ENCODE measurements at places on chromosomes 2 and 18.
A peak's percentile ranks its signal among the peaks of the same experiment; 100 is the strongest.

DNA sequence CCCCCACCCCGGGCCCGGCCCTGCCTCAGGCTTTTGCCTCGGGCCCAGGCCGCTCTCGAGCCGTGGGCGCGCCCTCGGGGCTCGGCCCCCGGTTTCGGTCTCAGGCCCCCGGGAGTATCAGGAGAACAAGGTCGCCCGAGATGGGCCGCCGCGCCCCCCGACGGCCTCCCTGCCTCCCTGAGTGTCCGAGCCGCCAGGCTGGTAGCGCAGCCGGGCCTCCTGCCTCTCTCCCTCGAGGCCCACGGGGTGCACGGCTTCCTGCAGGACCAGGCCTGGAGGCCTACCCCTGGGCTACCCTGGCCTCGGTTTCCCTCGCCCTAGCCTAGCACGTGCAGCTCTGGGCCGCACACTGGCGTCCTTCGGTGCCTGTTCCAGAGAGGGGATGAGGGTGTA, 8.4 kb downstream of the GBX2 start:
- no peak for DNase-seq

GRCh38 chr2:118846953-118847761, at the start of gene EN1:
TSS of gene EN1 (minus strand) at chr2:118847648. CDS start at chr2:118847167, 481 bp downstream.
- no peak for DNase-seq

DNA sequence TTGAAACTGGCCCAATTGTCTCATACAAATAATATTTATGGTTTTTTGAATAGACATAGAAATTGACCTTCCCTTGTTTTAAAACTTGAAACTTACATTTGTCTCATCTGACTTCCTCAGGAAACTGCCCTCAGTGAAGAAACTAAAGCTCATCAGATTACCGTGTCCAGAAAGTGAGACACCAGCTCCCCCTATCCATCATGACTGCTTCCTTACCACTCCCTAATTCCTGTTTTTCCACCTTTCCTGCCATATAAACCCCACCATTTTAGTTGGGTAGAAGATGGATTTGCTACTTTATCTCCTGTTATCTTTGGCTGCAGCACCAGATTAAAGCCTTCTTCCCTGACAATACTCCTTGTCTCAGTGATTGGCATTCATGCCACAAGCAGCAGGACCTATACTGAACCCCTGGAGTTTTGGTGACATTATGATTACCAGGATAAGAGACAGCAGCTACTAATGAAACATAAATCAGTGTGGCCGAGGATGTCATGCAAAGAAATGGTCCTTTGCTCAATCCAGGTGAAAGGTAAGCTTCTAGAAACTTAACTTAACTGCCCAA, 1627.6 kb upstream of the ZEB2 start:
- DNase-seq = no peak

DNA sequence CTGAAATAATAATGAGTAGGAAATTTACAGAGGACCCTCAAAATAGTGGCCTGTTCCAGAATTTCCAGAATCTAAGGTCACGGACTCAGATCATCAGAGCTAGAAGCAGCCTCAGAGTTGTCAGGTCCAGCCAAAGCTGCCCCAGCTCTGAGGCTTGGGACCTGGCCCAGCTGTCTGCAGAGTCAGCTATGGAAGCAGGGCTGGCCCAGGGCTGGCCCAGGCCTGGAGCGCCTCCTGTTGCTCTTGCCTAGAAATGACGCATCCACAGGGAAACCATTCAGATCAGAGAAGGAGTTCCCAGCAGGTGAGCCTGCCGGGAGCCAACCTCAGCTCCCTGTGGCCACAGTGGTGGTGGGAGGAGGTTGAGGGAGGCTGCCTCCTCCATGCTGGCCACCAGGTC, 106.7 kb upstream of the ARL4C start:
- DNase-seq = no peak

GRCh38 chr2:8322634-8323033, 359.2 kb upstream of the ID2 start:
- DNase-seq = no peak

DNA sequence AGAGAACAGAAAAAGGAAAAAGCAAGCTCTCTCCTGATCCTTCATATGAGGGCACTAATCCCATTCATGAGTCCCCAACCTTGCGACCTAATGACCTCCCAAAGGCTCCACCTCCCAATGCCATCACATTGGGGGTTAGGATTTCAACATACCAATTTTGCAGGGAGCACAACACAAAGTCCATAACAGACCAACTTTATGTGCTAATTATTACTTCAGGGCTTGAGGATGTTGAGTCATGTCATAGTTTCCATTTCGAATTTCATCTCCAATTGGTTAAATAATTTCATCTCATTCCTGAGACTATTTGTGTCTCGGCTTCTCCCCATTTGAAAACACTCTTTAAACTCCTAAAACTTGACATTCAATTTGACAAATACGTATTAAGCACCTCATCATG, 69.9 kb upstream of the KLF7 start:
- no peak for DNase-seq

DNA sequence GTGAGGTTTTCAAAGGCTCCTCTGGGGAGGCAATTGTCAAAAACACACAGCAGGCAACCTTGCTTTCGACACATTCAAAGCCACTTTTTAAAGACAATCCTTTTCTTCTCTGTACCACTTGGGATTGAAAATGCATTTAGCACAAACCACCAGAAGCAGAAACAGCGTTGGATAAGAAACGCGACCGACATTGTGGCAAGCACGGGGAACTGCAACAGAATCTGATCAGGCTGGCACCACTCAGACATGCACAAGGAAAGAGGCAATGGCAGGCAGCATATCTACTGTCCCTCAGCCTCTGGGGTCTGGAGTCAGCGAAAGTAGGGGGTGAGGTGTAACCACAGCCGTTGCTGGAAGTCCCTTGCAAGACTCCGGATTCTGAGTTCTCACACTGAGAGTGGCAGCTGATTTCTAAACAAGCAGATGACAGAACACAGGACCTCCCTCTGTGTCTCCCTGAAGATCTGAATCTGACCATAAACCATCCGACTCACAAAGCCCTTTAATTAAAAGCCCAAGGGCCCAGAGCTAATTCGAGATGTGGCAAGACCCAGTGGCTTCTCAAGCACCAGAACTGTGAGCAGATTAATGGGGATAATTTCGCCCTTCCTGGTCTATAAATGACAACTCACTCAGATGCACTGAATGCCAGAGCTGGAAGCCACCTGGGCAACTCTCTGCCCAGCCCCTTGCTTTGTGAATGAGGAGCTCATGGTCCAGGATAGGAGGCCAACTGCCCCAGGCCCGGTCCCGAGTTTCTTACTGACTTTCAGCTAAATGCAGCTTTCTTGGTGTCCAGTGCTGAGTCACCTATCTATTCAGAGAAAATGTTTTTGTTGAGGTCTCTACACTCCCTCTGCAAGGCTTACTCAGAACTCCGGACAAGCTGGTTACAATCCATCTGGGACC, 29.6 kb downstream of the CYRIA start:
- no peak for DNase-seq

- no peak for DNase-seq
Measured at GRCh38 chr18:45009756-45010155, 329.1 kb downstream of the SETBP1 start.

GRCh38 chr2:48572816-48573215, 42.9 kb downstream of the STON1 start:
- DNase-seq = no peak

- DNase-seq = no peak
Measured at GRCh38 chr2:174673440-174673839, 75.8 kb upstream of the WIPF1 start.

DNA sequence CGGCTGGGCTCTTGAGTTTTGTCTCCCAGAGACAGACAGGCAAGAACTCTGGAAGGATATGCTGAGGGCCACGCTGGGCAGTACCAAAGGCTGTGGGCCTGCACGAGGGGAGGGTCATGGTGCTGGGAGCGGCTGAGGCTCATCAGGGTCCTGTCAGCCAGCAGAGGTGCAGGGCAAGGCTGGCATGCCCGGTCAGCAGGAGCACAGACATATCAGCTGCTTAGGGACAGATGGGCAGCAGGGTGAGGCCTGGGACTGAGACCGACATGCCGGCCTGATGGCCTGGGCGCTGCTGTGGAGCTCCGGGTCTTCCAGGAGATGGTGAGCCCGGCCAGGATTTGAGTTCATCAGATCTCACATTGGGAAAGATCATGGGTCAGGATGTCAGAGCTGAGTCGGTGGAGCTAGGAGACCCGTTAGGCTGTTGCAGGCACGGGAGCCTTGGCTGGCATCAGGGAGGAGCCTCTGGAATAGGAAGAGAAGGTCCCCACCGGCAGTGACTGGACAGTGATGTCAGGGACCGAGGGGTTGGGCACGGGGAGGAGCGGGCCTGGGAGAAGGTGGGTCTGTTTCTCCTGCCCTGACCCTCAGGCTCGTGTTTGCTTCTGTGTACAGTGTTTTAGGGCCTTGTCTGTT, 18.8 kb downstream of the CNDP2 start:
- no peak for DNase-seq

DNA sequence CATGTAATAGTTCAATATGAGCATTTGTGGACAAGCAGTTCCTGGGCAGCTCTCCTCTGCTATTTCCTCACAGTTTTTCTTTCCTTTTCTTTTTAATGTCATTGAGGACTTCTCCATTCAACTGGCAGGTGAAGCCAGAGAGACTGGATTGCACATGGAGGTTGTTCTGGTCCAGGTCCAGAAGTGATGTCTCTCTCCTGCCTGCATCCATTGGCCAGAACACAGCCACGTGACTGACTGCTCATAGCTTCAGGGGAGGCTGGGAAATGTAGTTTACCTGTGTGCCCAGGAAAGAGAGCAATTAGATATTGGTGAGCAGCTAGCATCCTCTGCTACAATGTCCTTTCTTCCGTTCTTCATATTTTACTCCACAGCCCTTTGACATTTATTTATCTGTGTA, 20.2 kb upstream of the ADAM23 start:
- DNase-seq = peak; percentile 4

- peak; percentile 60 for DNase-seq
Measured at GRCh38 chr2:190533968-190534309, 583 bp downstream of the NEMP2 start.

- DNase-seq = no peak
Measured at GRCh38 chr18:68942230-68942629, 144.3 kb downstream of the CCDC102B start.

GRCh38 chr18:46010676-46011075, 43.5 kb upstream of the EPG5 start:
- DNase-seq = no peak

DNA sequence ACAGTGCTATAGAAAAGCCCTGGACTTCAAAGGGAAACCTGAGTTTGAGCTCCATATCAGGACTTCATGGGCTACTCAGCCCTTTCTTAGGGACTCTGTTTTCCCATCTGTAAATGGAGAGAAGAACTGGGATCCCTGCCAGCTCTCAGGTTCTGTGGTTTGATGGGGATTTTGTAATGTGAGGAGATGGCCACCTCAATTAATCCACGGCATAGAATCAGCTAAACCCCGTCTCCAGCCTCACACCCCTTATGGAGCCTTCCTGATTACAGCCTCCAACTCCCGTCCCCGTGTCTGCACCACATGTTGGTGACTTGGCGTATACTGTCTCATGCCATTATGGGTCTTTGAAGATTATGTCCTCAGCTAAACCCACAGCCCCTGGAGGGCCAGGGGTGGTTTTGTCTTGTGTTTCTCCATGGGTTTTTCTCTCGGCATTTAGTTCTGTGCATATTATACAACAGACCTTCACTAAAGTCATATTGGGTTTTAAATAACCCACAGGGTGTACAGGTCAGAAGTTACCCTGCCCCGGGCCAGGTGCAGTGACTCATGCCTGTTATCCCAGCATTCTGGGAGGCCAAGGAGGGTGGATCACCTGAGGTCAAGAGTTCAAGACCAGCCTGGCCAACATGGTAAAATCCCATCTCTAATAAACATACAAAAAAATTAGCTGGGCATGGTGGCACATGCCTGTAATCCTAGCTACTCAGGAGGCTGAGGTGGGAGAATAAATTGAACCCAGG, 63.8 kb upstream of the PPP1CB start:
- no peak for DNase-seq

DNA sequence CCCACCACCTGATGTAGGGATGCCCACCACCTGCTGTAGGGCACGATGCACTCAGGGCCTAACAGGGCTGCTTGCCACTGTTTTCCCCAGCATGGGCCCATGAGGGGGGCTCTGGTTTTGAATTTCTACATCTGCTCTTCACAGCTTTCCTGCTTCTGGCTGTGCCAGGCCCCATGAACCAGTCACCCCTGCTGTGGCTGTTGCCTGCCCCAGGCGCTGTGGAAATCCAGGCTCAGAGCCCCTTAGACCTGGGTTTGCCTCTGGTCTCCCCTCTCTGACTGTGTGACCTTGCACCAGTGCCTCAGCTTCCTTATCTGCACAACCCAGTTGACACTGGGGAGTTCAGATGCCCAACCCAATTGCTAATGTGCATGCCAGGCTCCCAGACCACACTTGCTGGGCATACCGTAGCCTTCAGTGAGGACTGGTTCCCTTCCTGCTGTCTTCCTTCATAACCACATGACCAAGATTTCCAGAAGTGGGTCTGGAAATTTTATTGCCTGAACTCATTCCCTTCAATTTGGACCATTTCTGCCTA, 6.0 kb upstream of the MLPH start:
- no peak for DNase-seq

- DNase-seq = no peak
Measured at GRCh38 chr2:226561962-226562361, 237.7 kb downstream of the IRS1 start.
